ENCODE measurements at places on chromosomes 13 and 19. TPM values are rescaled to one million over a fixed set of nuclear protein-coding genes. Genes with fewer than 3 reads are reported as not detected.

- no peak for DNase-seq
Measured at GRCh38 chr19:15195371-15196334, 5.1 kb downstream of the NOTCH3 start.

- no peak for DNase-seq
Measured at GRCh38 chr19:18496167-18496979, 25.5 kb downstream of the ELL start.

DNA sequence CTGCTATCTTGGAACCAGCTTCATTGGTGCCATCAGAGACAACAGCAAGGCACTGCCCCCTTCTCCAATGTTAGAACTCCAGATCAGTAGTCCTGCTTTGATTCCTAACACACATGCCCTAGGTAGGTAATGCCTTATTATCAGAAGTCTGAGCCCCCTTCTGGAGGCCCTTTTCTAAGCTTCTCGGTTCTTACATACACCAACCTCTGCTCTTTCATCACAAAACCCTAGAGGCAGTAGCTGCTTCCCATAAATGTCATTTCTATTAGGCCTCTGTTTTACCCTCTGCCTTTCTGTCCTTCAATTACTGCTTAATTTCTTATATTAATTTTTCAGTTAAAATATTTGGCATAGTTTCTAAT is 65.3 kb upstream of the KLHL1 start:
- no peak for DNase-seq

GRCh38 chr13:26557051-26557392 is 461 bp upstream of the WASF3 start:
- DNase-seq: no peak

- no peak for DNase-seq
Measured at GRCh38 chr19:35861640-35862160, 5.0 kb downstream of the KIRREL2 start.

Gene ZNF490
- 6.7 TPM for total RNA-seq

Gene CATSPERD
- 0.19 TPM for total RNA-seq

Gene AP1M2
- total RNA-seq: 54.4 TPM

Data from esophagus squamous epithelium (tissue), 5 donors.